Kasumi-1 (cell line): ENCODE measurements at places on chromosomes 6 and 20.

DNA sequence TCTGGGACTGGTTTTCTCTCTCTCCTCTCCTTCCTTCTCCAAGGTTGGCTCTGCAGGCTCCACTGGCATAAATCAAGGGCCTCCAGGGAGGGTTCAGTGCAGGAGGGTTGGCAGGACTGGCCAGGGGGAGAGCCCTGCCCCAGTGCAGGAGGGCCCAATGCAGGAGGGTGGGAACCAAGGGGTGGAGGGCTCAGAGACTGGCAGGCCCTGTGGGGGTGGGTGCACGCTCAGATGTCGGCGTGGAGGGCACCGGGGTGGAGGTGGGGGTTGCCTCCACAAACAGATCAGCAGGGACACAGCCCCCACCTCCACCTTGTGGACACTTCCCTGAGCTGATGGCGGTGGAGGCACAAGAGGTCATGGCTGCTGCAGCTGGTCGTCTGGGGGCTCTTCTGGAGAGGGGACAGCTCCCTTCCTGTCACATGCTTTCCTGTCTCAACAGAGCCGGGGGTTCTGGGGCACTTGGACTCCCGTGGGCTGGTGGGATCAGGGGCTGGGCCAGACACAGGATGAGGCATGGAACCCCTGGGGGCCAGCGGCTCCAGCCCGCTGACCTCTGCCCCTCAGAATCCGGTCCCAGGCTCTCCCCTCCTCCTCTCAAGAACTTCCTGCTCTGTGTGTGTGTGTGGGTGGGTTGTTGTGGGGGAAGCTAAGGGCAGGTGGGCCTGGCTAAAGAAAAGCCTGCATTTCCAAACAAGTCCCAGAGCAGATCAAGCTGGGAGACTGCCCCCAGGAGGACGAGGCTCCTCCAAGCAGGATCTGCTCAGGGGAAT is 2.7 kb upstream of the ABHD16B start:
- DNase-seq = peak; percentile 52

DNA sequence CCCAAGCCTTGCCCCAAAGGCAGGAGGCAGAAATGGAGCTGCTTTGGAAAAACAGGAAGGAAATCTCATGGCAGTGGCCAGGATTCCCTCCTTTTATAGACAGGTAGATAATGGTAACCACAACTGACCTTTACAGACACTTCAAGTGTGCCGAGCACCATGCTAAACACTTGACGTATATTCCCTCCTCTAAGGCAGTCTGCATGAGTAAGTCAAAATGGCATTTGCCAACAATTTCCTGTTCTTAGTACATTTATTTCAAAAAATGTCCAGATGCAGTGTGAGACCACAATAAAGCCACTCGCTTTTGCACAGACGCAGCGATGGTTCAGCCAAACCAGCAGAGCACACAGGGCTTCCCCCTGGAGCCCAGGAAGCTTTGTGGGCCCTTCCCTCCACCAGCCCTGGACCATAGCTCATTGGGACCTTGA is 16.5 kb upstream of the GPR6 start:
- DNase-seq = peak; percentile 80

DNA sequence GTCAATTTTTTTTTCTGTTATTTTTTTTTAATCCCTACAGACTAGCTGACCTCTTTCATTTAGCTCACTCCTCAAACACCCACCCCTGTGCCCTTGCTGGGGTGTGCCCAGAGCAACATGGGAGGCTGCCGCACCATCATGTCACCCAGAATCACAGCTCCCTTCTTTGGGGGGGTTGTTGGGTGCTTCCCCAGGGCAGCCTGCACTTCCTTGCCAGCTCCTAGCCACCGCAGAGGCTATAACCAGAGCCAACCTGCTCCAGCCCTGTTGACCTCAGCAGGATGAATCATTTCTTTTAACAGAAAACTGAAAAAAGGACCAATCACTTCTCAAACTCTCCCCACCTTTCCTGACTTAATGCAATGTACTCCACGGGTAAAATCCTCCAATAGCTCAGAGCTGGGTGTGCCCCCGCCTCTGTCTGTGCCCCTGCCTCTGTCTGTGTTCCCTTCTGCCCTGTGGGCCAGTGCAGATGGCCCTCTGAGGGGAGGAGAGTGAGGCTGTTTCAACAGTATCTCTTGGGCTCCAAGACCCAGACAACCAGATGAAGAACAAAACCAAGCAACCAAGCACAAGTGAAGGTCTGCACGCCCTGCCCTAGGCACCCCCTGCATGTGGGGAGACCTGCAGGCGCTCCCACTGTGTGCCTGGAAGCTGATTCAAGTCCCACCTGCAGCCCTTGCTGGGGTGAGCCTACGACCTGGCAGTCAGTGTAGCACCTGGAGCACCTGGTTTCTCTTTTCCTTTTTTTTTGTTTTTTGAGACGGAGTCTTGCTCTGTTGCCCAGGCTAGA is 67.7 kb downstream of the PYGB start:
- no peak for DNase-seq

DNA sequence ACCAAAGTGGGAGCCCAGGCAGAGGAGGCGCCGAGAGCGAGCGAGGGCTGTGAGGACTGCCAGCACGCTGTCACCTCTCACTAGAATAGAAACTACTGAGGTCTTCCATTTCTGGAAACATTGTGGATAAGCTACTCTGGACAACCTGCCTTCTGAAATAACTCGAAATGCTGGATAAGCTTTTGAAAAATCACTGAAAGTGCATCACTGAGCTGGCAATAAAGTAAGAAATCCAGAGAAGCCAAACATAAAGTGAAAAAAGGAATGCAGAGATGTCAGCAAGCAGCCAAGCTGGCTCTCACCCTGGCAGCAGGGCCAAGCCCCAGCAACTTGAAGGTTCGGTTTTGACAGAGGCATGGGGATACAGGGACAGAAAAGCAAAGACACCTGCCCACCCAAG is 59.2 kb upstream of the MYLIP start:
- DNase-seq = no peak

- no peak for DNase-seq
These were observed 33.6 kb upstream of the SPDEF start for GRCh38 chr6:34589691-34590090.

DNA sequence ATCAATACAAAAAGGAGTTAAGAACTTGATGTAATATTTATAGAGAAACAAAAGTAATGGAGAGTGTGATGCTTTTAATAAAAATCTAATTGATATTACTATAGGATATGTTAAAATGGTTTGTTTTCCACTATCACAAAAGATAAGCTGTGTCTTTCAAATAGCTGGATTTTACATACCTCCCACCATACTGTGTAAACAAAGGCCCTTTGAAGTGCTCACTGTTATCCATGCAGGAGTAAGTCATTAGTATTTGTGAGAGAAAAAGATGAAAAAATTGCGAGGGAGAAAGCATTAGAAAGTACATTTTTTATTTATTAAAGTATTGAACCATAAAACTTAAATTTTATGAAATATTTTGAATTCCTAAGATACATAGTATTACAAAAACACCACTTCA is 733.0 kb downstream of the GRIK2 start:
- no peak for DNase-seq

DNA sequence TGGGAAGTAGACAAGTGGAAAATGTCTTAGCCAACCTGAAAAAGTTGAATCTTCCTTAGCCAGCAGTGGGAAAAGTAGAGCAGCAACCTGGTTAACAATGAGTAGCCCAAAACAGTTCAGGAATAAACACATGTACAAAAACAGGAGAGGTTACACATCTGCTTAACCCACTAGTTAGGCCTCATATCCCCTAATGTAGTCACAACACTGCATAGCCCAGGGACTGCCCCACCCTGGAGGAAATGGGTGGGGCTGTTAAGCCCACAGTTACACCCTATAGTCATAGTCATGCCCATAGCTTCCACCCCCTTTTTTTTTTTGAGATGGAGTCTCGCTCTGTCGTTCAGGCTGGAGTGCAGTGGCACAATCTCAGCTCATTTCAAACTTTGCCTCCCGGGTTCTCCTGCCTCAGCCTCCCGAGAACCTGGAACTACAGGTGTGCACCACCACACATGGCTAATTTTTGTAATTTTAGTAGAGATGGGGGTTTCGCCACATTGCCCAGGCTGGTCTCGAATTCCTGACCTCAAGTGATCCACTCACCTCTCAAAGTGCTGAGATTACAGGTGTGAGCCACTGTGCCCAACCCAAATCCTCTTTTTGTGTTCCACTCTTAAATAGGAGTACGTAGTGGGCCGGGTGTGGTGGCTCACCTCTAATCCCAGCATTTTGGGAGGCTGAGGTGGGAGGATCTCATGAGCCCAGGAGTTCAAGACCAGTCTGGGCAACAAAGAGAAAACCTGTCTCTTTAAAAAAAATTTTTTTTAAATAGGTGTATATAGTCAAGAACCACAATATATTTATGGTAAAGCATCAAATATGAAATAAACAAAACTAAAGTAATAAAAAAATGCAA is 24.5 kb downstream of the ILRUN start:
- DNase-seq = peak; percentile 9

DNA sequence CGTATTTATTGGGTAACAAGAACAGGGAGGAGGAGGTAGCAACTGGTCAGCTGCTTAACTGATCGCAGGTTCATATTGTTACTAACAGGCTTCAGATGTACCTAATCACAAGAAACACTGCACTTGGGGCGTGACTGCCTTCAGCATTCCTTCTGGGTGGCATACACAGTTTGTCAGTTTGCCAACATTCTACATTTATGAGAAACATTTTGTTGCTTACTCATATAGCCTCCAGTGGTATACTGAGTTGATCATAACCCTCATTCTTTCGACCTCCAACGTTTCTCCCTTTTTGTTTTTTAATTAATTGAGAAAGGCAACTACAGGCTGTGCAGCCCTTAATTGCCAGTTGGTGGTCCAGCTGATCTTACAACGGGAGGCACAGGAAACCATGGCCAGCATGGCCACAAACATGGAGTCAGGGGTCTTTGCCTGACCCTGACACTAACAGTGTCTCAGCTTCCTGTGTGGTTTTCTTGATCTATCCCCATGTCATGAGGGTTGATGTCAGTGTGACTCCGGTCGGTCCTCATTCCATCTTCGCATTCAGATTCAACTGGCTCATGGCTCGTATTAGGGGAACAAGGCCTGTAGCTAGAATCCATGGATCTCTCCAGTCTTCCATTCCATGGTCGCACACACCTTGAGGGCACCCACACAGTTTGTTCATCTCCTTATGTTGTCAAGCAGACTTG is 9.4 kb downstream of the EPB41L2 start:
- DNase-seq = no peak

- peak; percentile 12 for DNase-seq
These were observed 5.0 kb downstream of the BRD2 start for GRCh38 chr6:32973144-32974015.

DNA sequence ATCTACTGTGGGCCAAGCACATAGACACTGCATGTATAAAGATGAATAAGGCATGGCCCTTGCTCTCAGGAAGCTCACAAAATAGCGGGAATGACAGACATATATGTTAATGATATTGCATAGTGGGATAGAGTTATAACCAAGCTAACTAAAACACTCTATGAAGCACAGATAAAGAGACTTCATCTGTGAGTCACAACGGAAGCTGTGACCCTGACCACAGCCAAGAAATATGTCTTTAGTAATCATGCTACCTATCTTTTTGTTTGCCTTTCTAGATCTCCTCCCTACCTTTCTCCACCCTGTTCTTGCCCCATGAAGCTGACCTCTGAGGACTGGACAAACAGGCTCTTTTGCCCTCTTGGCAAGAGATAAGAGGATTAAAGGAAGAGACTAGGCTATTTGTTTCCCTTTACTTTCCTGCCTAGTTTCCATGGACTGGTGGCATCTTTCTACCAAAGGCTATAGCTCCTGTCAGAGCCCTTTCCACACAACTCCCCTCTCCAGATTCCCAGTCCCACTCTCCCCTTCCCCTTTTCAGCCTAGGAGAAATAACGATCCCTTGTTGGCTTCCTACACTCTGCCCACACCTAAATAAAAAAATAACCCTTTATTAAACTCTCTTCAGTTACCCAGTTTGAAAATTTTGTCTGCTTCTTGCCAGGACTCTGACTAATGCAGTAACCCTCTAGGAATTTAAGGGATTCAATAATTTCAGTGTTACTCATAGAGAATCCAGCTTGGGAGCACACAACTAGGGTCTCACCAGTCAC is 504.9 kb upstream of the MARCKS start:
- no peak for DNase-seq

DNA sequence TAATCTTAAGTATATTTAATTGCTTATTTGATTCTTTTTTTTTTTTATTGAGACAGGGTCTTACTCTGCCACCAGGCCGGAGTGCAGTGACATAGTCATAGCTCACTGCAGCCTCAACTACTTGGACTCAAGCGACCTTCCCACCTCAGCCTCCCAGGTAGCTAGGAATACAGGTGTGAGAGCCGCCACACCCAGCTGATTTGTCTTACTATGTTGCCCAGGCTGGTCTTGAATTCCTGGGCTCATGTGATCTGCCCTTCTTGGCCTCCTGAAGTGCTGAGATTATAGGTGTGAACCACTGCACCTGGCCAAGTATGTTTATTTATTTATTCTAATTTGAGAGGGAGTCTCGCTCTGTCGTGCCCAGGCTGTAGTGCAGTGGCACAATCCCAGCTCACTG is 38.2 kb downstream of the PTPN1 start:
- no peak for DNase-seq

- no peak for DNase-seq
These were observed 33.4 kb downstream of the PREX1 start for GRCh38 chr20:48794360-48794759.

GRCh38 chr20:20712004-20712473 is 405 bp downstream of the RALGAPA2 start:
- DNase-seq = no peak

DNA sequence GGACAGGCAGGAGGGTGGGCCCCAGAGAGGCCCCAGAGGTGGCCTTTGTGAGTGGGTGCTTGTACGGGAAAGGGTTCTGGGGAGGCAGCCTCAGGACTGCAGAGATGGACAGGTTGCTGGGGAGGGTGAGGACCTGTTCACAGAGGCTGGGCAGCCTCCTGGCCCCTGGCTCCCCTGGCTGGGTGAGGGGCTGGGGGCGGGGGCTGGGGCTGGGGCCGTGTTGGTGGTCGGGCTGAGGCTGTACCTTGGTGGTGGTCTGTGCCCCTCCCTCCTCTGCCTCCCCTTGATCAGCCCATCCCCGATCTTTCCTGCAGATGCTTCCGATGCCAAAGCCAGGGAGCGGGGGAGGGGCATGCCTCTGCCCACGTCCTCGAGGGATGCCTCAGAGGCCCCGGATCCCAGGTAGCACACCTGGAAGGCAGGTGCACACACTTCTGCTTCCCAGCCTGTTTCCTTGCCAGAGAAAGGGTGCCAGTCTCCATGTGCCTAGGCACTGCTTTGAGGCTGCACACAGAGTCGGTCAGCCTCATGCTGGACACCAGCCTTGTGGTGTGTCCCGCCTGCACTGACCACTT is 4.8 kb downstream of the TCEA2 start:
- DNase-seq = no peak

- peak; percentile 67 for DNase-seq
These were observed 317.8 kb downstream of the CENPW start for GRCh38 chr6:126657561-126658175.

GRCh38 chr20:3563548-3564177 is 92.8 kb downstream of the ATRN start:
- DNase-seq = peak; percentile 66
